ENCODE measurements at places on chromosomes 6 and 20.

- H3K27me3 ChIP-seq, result peaks cover 20% of the 10 kb centered on the region
- no peak overlapping the region for H3K27ac ChIP-seq
- H3K4me1 ChIP-seq, result no peaks in the 10 kb centered on the region
- no peak for DNase-seq
- no peak overlapping the region for H3K4me3 ChIP-seq
Measured at GRCh38 chr6:47665112-47665511, 33.3 kb upstream of the ADGRF4 start.

DNA sequence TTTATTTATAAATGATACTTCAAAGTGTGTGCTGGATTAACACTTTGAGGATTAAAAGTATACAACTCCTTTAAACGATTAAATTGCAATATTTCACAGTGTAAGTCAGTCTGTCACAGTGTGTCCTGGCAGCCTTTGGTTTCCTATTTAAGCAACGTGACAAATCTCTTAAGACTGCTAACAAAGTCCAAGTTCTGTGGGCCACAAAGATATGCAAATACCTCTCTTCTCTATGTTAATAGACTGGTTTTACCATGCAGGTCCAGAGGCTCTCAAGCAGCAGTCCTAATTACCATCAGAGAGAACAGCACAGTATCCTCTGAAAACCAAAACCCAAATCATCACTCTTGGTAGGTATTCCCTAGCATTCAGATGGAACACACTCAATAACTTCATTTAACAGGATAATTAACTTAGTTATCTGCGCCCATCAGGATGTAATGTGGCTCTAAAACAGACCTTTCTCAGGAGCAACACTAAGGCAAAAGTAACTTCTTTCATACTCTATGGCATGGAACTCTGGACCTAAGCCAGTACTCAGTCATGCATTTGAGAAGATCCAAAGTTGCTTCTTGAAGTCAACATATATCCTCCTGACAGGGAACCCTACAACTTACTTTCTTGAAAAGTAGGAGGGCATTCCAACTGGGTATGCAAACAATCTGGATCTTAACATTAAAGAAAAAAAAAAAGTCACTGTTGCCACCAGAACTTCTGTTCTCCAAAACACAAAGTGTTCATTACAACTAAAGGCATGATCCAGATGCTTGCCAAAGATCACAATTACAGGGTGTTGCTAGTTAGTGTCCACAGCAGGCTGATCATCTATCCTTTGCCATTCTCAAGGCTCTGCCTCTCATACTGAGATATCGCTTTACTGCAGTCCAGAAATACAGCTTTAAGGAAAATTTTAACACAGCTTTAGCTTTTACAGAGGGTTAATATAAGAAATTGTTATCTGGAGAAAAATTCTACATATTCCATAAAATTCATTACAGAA is 53.2 kb downstream of the MAN1A1 start:
- no peaks in the 10 kb centered on the region for H3K27me3 ChIP-seq
- H3K4me3 ChIP-seq, result no peak overlapping the region
- peaks cover 6% of the 10 kb centered on the region for H3K4me1 ChIP-seq
- no peak overlapping the region for H3K27ac ChIP-seq

GRCh38 chr6:137746264-137746663 is 120.8 kb upstream of the TNFAIP3 start:
- no peaks in the 10 kb centered on the region for H3K4me1 ChIP-seq
- peaks cover 8% of the 10 kb centered on the region for H3K27me3 ChIP-seq
- no peak overlapping the region for H3K4me3 ChIP-seq
- H3K27ac ChIP-seq, result no peak overlapping the region
- H3K36me3 ChIP-seq, result no peaks in the 10 kb centered on the region

DNA sequence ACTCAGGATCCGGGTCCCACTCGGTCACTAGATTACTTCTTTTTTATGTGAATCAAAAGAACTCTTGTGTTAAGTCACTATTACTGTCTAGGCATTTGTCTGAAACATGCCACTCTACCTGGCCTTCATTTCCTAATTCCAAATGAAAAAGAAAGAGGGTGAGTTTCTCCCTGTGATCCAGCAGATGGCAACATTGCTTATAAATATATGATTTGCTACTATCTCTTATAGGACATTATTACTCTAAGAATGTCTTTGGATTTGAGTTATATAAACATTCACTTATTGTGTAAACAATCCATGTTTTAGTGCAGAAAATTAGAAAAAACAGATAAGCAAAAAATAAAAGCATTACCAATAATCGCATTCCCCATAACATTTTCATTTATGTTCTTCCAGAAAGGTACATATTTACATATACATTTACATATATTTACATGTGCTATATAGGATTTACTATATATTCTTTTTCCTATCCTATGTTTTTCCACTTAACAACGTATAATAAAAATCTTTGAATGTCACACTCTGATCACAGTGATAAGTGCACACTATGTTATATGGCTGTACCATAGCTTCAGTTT is 66.9 kb downstream of the FAXC start:
- H3K4me3 ChIP-seq, result no peak overlapping the region
- H3K4me1 ChIP-seq, result no peaks in the 10 kb centered on the region
- no peak for DNase-seq
- peaks cover 10% of the 10 kb centered on the region for H3K27me3 ChIP-seq
- no peaks in the 10 kb centered on the region for H3K36me3 ChIP-seq
